ENCODE measurements at places on chromosomes 3 and 15.

DNA sequence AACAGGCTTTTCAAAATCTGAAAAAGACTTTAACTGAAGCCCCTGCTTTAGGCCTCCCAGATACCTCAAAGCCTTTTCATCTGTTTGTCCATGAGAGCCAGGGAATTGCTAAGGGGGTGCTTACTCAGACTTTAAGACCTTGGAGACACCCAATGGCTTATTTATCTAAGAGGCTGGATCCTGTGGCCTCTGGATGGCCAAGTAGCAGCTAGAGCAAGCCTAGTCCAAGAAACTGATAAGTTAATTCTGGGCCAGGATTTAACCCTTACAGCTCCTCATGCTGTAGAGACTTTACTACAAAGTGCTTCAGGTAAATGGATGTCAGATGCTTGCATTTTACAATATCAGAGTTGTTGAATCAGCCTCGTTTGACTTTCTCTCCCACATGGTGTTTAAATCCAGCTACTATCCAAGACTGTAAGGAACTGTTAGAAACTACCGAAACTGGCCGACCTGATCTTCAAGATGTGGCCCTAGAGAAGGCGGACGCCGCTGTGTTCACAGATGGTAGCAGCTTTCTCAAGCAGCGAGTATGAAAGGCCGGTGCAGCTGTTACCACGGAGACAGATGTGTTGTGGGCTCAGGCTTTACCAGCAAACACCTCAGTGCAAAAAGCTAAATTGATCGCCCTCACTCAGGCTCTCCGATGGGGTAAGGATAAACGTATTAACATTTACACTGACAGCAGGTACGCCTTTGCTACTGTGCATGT, 3.3 kb downstream of the DET1 start:
- DNase-seq, result no peak

- no peak for DNase-seq
These were observed 40.3 kb downstream of the FSTL1 start for GRCh38 chr3:120410541-120410940.

GRCh38 chr15:51129535-51130188, 35.0 kb upstream of the TNFAIP8L3 start:
- DNase-seq, result peak; percentile 19

DNA sequence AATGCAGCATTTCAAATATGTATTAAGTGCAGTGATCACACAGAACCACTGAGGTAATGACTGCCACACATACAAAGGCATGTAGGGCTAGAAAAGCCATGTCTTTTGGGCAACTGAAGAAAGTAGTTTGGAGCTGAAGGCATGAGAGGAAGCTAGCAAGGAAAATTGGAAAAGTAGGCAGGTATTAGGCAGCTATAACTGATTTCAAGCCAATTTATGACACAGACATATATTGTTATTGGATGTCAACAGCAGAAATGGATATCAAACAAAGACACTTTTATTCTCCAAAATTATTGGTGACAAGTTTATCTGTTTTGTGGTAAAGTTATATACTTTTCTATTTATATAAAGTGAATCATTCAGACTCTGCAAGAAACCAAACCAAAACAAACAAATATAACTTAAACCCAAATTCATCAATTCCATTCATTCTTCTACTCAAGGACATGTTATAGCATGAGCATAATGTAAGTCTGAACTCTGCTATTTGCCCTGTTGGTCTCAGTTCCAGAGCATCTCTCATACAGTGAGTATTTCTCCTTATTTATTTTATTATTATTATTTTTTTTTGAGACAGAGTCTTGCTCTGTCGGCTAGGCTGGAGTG, 307.4 kb upstream of the COL8A1 start:
- no peak for DNase-seq

- no peak for DNase-seq
These were observed 95.9 kb downstream of the SMAD6 start for GRCh38 chr15:66797921-66798320.

GRCh38 chr3:160928183-160928726, 172.2 kb downstream of the PPM1L start:
- DNase-seq, result no peak

DNA sequence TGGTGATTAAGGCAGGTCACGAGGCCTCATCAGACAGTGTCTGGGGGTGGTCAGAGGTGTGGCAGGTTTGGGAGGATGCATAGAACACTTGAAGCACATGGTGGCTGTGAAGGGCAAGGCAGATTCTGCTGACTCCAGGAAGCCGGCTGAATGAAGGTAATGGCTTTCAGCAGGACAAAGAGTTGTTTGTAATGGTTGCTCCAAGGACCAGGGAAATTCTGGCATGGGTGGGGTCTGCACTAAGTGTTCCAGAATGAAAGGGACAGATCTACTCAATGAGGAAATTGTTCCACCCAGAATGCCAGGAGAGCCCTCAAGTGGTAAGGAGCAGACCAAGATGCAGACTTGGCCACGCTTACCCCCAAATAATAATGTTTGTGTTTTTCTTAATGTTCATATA, 70.7 kb upstream of the ACAD9 start:
- no peak for DNase-seq

GRCh38 chr3:146594843-146595482, 10.2 kb downstream of the PLSCR5 start:
- DNase-seq, result no peak

DNA sequence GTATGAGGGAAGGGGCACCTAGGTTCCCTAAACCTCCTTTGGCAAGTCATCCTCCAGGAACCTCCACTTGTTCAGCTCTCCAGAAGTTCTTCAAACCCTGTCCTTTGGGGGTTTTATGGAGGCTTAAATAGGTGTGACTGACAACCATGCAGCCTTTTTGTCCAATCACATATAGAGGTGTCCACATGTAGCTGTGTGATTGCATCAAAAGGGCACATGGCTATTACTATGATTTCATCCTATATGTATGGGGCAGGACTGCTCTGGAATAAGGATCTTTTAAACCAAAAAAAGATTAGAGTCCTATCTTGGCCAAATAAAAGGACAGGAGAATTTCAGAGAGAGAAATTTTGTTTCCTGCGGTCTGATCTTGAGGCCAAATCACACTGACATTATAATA, 453.2 kb upstream of the EPHA6 start:
- no peak for DNase-seq

GRCh38 chr3:16200411-16200810, 25.9 kb downstream of the GALNT15 start:
- no peak for DNase-seq

- DNase-seq, result no peak
These were observed 124.2 kb upstream of the SMAD3 start for GRCh38 chr15:66941108-66941711.

GRCh38 chr3:12294885-12295580, 6.2 kb downstream of the PPARG start:
- no peak for DNase-seq

- no peak for DNase-seq
These were observed 7.1 kb downstream of the GUCA1C start for GRCh38 chr3:108946292-108947285.

DNA sequence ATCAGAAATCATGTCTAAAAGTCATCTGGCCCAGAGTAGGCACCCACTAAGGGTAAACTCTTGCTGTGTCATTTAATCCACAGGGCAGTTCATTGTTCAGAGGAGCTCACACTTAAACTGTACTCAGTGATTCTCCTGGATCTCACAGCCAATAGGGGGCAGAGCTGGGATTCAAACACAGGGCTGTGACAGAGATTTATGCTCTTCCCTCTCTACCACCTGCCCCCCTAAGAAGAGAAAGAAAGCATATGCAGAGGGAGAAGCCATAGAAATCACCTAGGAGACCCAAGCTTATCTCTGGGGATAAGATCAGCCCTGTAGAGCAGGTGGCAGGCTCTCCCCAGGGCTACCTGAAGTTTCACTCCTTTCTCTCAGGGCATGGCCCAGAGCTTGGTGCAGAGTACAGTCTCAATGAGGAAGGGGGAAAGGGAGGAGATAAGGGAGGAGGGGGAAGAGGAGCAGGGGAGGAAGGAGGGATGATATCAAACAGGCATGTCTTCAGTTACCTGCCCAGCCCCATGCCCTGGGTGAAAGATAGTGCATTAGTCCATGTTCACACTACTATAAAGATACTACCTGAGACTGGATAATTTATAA, 51.8 kb upstream of the ADPGK start:
- no peak for DNase-seq

DNA sequence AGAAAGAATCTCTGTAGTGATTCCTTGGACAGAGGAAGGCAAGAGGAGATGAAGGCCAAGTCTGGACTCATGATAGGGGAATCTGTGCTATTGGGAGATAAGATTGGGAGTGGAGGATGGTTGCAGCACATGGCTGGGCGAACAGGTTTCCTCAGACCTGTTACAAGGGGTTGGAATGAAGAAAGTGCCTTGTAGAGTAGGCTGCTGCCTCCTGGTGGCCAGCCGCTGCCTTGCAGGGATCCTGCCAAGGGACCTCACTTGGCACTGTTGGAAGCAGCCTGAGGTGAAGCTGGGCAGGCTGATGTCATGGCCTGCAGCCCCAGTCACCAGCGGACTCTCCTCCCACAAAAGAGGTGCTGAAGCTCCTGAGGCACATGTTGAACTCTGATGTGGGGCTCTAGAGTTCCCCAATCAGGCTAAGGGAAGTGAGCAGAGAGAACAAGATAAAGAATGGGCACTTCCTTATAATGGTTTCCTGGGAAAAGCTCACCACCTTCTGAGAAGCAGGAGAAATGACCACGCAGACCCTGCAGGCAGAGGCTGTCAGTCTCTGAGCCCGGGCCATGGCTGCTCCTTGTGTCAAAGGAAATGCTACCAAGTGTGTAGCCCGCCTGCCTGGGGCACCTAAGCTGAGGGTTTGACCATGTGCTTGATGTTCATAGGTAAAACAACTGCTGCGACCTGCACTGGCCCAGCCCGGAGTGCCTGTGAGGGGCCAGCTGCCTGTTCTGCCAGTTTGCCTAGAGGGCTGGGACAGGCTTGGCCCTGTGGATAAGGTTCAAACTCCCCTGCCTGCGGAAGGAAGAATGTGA, 1.6 kb upstream of the TEX264 start:
- DNase-seq, result peak; percentile 97

- DNase-seq, result no peak
These were observed 20.3 kb downstream of the PDZRN3 start for GRCh38 chr3:73604451-73604850.

GRCh38 chr3:62672270-62672987, 202.8 kb downstream of the CADPS start:
- no peak for DNase-seq

GRCh38 chr3:126982126-126982470, 817 bp upstream of the PLXNA1 start:
- no peak for DNase-seq

- no peak for DNase-seq
These were observed 3.5 kb downstream of the KCNMB3 start for GRCh38 chr3:179247289-179248015.

DNA sequence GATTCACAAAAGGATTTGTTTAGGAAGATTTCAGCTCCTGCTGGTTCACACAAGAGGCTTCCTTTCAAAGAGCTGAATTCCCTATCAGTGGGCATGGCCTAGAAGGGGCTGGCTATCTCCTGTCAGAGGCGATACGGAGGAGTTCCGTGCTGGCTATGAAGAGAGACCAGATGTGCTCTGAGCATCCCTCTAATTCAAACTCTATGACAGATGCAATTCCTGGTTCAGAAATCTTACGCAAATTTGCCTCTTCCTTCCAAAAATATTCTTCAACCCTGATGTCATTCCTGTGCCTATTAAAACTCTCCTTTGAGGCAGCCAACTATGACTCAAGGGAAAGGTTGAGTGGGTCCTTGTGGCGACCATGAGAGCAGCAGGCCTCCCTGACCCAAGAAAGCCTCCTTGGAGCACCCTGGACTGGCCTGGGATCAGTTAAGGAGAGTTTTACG, 139.3 kb upstream of the HES1 start:
- DNase-seq, result no peak

DNA sequence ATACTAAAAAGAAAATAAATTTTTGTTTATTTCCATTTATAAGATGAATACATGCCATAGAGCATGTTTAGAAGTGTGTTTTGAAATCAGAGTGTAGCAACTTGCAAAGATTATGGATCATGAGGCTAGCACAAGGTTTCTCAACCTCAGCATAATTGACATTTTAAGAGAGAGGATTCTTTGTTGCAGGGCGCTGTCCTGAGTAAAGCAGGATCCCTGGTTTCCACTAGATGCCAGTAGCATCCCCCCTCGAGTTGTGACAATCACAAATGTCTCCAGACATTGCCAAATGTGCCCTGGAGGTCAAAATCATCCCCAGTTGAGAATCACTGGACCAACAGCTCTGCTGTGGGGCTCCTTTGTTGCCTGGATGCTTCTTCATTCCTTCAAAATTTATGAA, 128.5 kb upstream of the RBMS3 start:
- no peak for DNase-seq

GRCh38 chr3:115581362-115582135, 41.8 kb upstream of the GAP43 start:
- no peak for DNase-seq

GRCh38 chr15:42184296-42184695, 23.8 kb downstream of the VPS39 start:
- DNase-seq, result no peak

DNA sequence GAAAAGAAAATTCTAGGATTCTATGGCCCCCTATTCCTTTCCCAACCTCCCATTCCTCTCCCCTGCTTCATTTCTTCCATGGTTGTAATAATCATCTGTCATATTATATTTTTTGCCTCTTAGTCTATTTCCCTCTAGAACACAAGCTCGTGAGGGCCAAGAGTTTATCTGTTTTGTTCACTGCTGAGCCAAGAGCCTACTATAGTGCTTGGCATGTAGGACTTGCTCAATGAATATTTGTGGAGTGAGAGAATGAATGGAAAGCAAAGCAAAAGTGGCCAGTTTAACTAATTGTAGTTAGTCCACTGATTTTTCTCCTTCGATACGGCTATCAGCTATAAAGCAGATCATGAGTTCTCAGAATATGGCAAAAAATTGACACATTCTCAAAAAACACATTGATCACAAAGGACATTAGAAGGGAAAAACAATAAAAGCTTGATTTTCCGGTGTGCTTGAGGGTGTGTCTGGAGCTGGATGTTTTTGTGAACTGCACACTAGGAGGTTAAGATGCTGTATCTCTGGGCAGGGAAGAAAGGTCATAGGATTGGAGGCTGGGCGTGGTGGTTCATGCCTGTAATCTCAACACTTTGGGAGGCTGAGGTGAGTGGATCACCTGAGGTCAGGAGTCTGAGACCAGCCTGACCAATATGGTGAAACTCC, 25.0 kb upstream of the CTSH start:
- DNase-seq, result no peak

- no peak for DNase-seq
These were observed 253.6 kb downstream of the CNTN6 start for GRCh38 chr3:1346386-1346785.

- no peak for DNase-seq
These were observed 10.7 kb downstream of the KNSTRN start for GRCh38 chr15:40392986-40393948.

DNA sequence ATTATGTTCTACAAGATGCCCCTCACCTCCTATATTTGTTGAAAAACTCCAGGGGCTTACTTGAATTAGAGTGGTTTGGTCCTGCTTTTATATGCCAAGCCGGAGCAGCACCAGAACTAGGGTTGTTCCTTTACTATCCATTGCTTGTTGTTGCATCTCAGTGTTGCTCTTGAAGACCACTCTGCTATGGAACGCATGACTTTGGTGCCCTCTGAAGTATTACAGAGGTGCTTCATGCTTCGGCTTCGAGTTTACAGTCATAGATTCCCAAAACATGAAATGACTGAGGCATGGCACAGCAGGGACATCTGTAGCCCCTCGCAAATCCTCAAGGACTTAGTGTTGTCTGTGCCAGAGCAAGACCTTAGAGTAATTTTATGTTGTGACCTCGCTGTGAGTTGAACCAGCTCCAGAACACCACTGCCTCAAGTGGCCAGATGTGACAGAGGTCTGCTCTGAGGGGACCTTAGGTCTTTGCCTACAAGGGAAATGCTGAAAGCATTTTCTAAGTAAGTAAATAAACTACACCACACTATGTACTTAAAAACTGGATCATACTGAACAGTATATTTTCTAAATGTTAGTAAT, 67.2 kb upstream of the SIAH2 start:
- no peak for DNase-seq

- peak; percentile 25 for DNase-seq
These were observed 2.6 kb downstream of the SLITRK3 start for GRCh38 chr3:165193366-165194254.
